ENCODE measurements at places on chromosomes 6 and 20.

GRCh38 chr6:131778169-131778568 lies 29.7 kb upstream of the ENPP1 start:
- no peak for DNase-seq

DNA sequence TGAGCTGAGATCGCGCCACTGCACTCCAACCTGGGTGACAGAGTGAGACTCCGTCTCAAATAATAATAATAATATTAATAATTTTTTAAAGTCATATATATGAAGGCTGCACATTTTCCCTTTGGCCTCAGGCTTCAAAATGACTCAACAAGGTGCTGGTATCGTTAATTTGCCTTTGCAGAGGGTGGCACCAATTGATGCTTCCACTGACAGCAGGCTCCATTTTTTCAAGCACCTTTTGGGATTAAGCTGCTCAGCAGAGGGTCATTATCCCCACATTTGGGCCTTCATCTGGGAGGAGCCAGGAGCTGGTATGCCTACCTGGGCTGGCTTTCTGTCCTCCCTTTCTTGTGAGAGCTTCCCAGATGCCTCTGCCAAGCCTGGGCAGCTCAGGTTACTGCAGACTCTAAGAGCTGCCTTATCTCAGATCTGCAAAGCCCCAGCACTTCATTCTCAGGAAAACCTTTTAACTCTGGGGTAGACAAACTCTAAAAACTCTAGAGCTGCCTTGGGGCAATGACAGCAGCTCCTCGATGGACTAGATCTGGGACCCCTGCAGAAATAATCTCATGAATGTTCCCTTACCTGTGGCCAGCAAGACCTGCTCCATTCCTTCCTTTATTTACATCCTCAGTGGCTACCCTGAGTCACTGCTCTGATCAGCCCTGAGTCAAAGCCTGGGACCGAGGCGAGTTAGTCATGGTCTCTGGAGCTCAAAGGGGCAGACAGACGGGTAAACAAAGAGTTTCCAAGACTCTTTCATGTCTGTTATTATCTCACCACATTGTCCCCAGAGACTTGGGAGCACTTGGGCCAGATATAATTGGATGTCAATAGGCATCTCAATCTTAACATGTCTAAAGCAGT lies 80.0 kb upstream of the EYA2 start:
- no peak for DNase-seq

- no peak for DNase-seq
These were observed 11.7 kb upstream of the HCK start for GRCh38 chr20:32040142-32040953.

GRCh38 chr20:58436868-58437645 lies 48.0 kb downstream of the VAPB start:
- no peak for DNase-seq

DNA sequence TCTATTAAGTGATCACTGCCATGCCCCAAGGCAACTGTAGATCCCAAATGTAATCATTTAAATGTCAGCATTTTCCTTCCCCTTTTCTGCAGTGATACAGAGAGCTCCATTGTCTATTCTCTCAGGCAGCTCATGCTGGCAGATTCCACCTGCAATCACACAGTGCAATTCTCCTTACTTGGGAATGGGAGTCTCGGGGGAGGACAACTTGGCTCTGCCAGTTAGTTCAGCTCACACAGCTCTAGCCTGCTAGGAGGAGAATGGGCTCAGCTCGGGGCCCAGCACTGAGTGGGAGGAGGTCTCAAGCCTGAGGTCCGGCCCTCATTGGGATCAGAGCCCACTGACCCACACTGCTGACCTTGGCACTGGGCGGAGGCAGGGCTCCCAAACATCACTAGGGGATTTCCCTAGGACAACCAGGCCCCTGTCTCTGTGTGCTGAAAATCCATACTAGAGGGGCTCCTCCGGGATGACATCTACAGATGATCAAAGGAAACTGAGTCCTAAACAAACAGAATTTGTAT lies 109.2 kb upstream of the ASF1A start:
- DNase-seq, result no peak

DNA sequence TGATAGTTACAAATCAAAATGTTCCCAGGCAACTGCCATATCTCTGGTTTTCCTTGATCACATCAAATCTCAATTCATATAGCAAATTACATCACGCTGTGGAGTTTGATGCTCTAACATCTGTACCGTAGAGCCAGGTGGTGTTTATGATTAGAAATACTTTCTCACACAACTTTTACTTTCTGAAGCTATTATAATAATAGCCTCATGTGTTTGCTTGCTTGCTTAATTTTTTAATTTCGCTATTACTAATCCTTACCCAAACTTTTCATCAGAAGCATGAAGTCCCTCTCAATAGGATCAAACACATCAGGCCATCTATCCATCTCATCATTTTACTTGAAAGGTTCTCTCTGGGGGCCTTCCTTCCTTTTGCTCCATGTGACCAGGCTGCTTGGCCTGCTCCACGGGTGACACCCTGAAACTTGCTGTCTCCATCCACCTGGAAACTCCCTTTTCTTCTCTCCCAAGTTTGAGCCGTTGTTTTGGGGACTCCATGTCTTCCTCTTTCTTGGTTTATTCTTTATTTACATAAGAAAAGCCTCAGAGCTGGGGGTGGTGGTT lies 75.4 kb downstream of the ADAT2 start:
- no peak for DNase-seq

DNA sequence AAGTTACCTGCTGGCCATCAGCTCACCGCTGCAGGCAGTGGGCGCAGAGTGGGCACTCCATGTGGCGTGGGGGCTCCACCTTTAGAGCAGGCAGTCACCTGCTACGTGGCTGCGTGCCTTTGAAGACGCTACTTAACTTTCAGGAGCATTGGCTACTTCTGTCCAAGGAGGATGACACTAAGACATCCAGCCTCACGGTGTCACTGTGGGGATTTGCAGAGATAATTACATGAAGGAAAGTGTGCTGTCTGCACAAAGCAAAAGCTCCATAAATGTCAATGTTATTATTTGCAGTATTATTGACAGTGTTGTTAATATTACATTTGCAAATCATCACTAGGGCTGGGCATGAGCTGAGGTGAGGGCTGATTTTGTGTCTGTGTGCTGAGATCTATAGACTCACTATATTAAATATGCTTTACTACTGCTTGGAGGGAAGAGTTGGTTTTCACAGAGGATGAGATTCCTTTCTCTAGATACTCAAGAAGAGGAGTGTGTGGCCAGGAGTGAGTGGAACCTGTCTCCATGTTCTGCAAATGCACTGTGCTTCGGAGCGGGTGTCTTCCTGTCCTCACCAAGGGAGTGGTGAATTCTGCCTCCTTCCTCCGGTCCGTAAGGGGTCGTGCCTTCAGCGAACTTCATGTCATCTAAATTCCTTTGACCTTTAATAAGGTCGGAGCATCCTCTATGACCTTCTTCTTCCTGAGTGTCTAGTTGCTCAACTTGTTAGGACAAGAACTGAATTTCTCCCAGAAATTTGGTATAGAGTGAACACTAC lies 165.8 kb upstream of the SYNDIG1 start:
- DNase-seq, result no peak

- DNase-seq, result no peak
These were observed 25.5 kb downstream of the CLIC5 start for GRCh38 chr6:45990162-45990561.

GRCh38 chr6:45677381-45678284 lies 299.9 kb upstream of the SUPT3H start:
- no peak for DNase-seq

DNA sequence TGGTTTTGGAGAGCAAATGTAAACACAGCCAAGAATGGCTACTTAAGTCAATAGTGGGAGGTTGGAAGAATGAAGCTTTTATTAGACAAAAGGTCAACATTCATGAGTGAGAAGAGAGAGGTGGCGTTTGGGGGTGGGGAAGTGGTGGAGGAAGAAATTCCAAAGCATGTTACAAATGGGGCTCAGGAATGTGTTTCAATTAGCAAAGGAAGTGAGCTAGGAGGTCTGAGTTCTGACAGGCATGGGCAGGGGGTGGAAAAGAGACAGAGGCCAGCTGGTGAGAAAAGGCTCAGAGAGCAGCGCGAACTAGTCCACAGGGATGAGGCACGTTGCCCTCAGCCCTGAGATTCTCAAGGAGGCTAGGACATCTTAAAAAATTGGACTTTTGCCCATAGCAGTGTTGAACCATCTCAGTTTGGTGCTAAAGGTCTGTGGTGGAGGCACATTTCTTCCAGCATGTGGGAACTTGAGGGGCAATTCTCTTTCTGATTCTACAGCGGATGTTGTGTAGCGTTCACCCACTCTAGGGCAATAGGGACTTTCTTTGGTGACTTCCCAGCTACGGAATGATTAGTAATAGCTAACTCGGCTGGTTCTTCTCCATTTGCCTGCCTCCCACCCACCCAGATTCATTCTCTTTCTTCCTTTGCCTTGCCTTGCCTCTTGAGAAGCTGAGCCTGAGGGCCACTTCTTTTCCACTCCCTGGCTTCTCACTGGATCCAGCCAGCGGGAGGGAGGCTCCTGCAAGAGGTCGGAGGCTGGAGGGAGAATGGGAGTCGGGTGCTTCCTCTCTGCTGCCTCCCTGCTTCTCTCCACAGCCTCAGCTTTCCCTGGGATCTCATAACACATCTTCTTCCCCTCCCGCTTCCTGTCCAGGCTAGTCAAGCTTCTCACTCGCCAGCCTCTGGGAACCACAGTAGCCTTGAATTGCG lies 45.1 kb upstream of the NEDD9 start:
- no peak for DNase-seq

Measured in NCI-H1092 (cell line).